ENCODE measurements at places on chromosomes 3 and 15. TPM values are rescaled to one million over a fixed set of nuclear protein-coding genes. Genes with fewer than 3 reads are reported as not detected.

- no peak for DNase-seq
These were observed 345.1 kb downstream of the IL5RA start for GRCh38 chr3:2765002-2765579.

DNA sequence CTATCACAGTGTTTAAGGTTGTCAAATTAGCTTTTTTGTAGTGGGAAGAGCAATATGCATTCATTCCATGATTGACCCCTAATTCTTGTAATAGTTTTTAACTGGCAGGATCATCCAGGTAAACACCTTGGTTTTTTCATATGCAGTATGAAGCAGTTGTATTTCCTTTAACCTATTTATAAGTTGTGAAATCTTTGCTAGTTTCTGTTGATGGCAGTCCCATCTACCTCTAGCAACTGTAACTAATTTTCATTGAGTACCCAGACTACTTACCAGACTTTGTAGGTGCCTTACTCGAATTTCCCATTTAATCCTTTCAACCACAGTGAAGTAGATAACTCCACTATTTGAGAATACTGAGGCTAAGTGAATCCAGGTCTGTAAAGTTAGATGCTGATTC lies 6.1 kb downstream of the FXR1 start:
- DNase-seq = no peak

GRCh38 chr15:58165661-58166060 lies 27.5 kb downstream of the AQP9 start:
- no peak for DNase-seq

- DNase-seq = no peak
These were observed 274.9 kb upstream of the DNAJC19 start for GRCh38 chr3:181264486-181264885.

GRCh38 chr3:4413467-4413866 lies 53.6 kb downstream of the SUMF1 start:
- no peak for DNase-seq

- DNase-seq = no peak
These were observed 237.0 kb upstream of the LRTM1 start for GRCh38 chr3:55164876-55165275.

DNA sequence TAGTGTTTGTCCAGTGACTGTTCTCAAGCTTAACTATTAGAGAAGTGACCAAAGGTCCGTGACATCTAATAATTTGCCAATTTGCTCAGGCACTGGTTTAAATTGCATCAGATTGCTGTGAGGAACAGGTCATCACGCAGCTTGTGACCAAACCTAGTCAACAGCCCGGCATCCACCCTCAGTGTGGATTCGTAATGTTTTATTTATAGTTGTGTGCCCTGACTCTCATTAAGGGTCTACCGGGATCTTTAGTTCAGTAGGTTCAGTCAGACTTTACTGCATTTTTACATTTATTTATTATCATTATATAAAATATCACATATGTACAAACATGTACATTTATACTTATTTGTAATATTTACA lies 46.4 kb upstream of the PGPEP1L start:
- no peak for DNase-seq

DNA sequence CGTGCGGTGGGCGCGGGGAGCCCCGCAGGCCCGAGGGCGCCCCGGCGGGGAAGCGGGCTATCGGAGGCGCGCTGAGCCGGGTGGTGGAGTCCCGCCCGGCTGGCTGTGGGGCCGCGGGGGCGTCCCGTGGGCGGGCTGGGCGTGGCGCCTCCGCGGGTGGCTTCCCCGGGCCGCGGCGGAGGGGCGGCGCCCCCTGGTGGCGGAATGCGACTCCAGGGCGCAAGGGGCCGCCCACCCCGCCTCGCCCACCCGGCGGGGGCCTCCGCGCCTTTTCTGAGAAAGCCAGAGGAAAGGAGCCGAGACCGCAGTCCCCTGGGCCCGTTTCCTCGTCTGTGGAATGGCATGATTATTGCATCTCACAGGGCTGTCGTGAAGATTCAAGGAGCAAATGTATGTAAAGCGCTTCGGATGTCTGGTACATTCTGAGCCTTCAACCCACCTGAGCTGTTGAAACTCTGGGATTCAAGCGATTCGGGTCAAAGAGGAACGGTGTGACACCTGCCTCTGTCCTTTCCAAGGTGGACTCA lies 31.9 kb upstream of the RAB6B start:
- DNase-seq = peak; percentile 72

DNA sequence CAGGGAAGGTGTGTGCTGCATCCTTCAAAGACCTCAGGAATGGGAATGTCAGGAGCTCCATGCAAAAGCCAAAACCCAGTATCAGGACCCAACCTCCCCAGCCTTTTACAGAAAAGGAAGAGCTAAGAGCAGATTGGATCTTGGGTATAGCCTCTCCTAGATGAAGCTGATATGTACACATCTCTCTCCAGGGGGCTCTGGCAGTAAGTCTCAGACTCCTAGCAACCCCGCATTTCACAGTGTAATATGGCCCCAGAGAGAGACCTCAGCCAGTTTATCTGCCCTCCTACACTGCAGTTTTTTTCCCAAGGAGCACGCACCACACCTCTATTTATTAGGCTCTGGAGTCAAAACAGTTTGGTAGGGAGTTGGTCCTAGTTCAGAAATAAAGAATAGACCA lies 88.2 kb downstream of the RBPMS2 start:
- DNase-seq = no peak

DNA sequence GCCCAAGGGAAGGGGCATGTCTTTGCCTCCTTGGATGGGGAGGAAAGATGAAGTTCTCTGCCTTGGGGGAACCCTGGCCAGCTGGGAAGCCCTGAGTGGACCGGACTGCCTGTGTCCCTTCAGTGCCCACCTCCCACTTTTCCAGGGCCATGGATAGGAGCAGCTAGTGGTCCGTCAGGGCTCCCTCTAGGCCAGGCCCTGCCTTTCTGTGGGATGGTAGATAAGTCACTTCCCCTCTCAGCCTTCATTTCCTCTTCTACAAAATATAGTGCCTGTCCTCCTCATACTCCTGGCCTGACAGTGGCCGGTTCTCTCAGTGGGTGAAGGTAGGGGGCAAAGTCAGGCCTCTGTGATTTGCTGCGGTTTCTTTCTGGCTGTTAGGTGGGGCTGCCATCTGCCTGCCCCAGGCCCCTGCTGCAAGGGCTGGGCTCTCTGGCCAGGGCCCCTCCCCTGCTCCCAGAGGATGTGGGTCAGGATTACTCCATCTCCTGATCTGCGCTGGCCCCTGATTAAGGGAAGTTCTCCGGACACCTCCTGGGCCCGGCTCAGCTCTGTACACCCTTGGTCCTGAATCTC lies 1.4 kb downstream of the PLEKHO2 start:
- DNase-seq = peak; percentile 32

- no peak for DNase-seq
These were observed 11.5 kb downstream of the TEX264 start for GRCh38 chr3:51682526-51682925.

GRCh38 chr3:15354485-15354884 lies 22.1 kb upstream of the SH3BP5 start:
- no peak for DNase-seq

- DNase-seq = no peak
These were observed 57.6 kb downstream of the ADAMTS17 start for GRCh38 chr15:100284191-100284590.

DNA sequence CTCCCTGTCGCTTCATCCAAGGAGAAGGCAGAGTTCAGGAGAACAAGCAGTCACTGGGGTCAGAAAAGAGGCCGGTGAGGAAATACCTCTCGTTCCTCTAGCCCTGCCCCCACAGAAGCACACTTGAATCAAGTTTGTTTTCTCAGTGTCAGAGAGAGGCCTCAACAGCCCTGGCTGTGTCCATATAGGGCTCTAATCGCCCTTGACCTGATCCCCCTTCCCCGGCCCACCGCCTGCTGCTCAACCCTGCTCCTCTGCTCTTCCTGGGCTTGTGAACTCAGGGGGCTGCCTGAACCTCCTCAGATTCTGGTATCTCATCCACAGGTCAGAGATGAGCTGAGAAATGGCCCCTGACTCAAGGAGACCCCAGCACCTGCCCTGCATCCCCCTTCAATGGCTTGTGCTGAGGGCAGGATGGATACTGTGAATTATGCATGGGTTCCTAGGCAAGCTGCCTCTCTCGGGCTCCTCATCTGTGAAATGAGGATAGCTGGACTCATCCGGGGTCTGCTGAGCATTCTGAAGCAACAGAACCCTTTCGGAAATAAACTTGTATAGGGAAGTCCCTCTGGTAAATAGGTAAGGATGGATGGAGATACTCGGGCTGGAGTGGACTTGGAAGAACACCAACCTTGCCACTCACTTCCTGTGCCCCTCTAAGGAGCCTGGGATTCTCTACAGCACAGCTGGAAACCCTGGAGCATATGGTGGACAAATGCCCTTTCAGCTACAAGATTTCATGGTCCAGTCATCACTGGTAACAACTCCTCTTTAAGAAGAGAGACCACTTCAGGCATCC lies 147.5 kb downstream of the STT3B start:
- DNase-seq = no peak

Gene TMEM266
- total RNA-seq = 8.1 TPM

Gene ZNF774
- total RNA-seq = 4.1 TPM

Gene SLC15A2
- total RNA-seq = 4.9 TPM

Gene TPRG1
- total RNA-seq = 2.1 TPM

Gene EBLN2
- total RNA-seq = 9.4 TPM
